RWPE2 (cell line): ENCODE measurements at places on chromosomes 3 and 15.

- DNase-seq: no peak
These were observed 21.7 kb downstream of the UPK1B start for GRCh38 chr3:119195151-119195476.

- no peak for DNase-seq
These were observed 15.0 kb downstream of the PRKAR2A start for GRCh38 chr3:48832684-48833083.

DNA sequence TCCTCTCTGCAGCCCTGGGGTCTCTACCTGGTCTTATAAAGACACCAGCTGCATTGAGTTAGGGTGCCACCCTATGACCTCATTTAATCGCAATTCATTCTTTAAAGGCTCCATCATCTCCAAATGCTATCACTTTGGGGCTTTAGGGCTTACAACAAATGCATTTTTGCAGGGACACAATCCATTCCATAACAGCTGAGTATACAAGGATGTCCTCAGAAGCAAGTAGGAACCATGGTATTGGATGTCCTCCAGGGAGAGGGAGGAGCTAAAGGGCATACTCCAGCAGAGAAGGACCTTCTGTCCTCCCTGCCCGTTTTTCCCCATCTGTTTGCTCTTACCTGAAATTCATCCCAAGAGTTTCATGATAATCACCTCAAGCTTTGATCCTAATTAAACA is 30.3 kb downstream of the UMPS start:
- DNase-seq: no peak

DNA sequence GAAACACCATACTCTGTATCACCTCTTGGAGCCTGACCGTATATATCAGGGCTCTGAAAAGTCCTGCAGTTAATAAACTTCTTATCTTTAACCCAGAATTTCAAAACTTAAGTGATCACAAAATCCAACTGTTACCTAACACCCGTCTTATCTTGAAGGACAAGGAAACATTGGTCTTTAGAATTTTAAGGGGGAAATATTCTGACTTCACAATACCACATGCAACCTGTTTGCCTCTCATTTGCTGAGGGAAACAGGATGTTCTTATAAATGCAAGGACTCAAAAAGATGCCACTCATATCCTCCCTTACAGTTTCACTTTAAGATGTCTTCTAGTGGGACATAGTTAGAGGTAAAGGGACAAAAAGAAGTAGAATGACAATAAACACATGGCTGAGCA is 67.9 kb downstream of the CRTC3 start:
- no peak for DNase-seq

DNA sequence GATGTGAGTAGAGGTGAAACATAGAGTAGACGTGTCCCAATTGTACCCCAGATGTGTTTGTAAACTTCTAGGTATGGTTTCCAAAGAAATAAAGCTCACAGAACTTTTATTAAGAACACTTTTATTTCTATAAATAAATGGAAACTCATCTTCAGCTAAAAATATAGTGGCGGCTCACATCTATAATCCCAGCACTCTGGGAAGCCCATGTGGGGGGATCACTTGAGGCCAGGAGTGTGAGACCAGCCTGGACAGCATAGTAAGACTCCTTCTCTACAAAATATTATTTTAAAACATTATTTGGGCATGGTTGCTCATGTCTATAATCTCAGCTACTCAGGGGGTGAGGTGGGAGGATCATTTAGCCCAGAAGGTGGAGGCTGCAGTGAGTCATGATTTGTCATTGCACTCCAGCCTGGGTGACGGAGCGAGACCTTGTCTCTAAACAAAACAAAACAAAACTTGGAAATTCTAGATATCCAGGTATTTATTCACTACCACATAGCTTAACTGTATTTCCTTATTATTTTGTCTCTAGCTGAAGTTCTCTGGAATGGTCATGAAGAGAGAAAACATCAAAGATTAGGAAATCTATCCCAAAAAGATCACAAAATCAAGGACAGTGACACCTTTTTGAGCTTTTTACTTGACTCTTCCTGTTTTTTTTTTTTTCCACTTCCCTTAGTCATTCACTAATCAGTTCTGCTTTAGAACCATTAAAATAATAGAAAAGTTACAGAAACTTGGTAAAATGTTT is 258.1 kb downstream of the TIGIT start:
- DNase-seq: peak; percentile 65

- DNase-seq: no peak
These were observed 619.0 kb upstream of the AGTR1 start for GRCh38 chr3:148078658-148079057.

DNA sequence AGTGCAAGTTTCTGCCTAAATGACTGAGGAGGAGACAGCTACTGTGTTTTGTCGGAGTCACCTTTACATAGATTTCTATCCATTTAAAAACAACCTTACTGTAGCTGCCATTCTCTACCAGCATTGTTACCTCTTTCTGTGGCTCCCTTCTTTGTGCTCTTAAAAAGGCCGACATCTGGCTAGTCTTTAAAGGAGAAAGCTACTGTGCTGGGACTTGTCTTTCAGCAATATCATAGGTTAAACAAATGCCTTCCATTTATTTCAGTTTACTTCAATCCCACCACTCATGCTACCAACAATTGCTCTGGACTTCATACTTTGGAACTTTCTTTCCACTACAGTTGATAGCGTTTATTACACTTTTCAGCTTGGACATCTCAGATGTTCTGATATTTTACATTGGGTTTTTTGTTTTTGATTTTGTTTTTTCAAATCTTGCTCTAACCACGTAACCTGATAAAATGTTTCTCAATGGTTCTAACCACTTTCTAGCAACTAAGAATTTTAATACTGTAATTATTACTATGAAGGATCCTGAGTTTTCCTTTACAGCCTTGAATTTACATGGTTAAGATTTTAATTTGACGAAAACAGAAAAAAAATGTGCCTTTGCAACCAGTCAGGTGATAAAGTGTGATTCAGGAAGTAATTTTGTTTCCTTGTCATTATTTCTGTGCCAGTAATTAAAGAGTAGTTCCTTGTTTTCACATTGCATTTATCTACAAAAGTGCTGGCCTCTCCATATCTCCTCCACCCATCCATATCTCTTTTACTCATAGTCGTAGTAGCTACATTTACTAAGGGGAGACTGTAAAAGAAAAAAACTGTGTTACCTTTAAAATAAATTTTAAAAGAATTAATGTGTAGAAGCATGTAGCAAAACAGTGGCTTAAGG is 1.3 kb upstream of the CBLB start:
- DNase-seq: no peak

DNA sequence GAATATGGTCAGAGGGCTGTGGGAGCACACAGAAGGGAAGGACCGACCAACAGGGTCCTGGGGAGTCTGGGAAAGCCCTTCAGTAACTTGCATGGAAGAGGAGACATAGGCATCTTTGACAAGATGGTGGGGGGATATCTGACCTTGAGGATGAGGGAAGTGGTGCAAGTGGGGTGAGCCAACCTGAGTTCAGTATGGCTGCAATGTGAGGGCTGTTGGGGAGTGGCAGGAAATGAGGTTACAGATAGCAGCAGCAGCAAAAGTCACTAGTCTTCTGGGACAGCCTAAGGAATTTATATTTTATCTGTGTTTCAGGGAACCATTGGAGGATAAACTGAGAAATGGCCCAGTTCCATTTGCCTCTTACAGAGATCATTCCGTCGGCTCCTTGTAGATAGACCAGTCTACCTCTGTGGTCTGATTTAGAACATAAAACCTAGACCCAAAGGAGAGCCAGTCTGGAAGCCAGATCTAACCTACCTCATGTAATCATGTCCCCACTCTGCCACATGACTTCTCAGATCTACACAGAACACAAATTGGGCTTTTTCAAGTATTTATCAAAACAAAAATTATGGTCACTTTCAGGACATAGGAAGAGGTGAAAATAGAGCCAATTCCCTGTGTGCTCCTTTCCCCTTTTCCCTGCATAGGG is 75.6 kb downstream of the ST6GAL1 start:
- no peak for DNase-seq

DNA sequence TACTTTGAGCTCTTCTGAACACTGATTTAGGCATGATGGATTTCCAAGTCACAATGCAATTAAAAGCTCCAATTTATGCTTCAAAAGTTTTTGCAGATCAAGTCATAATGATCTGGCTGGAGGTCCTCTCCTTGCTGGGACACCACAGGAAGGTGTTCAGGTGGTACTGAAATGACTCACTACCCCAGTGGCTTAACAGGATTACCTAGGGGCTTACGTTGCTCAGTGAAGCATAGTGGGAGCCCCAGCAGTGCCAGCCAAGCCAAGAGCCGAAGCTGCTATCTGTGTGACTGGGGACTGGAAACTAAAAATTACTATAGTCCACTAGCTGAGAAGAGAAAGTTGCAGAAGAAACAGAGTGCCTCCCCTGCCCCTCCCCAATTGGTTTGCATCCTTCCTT is 110.1 kb upstream of the LPP start:
- no peak for DNase-seq

- DNase-seq: no peak
These were observed 260.7 kb downstream of the THSD4 start for GRCh38 chr15:71375934-71376333.

- DNase-seq: no peak
These were observed 37.1 kb downstream of the MAP4 start for GRCh38 chr3:47979070-47979469.

DNA sequence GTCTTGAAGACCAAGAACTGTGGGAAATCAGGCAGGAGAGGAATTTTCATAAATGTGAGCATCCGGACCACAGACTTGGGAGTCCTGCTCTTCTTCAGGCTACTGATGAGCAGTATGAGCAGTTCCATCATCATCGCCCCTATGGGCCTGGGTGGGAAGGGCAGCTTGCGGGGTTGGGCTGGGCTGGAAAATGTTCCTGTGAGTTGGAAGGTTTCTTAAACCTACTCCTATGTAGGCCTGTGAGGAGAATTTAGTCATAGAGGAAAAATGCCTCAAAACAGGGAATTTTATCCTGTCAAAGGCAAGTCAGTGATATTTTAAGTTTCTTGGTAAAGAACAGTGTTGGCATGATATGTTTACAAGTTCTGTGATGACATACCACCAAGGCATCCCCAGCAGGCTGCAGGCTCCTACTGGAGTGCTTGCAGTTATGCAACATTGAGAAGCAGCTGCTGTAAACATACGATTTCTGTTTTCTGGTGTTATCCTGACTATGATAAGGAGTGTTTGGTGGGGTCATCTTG is 10.3 kb downstream of the MASP1 start:
- no peak for DNase-seq

GRCh38 chr3:10526366-10526765 is 21.0 kb upstream of the ATP2B2 start:
- no peak for DNase-seq

DNA sequence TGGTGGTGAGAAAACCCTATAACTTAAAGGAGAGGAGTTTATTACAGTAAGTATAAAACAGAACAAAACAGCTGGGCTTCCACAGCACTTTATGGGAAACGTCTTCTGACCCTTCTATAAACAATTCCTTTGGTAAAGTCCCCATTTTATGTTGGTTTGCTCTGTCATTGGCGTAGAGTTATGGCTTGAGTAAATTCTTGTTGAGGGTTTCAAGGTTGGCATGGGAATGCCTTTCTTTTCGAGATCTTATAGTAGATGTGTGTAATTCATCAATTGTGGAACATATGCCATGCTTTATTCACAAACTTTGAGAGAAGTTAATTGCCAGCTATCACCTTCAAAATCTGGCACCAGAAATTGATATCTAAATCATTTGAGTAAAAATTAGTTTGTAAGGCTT is 11.6 kb upstream of the CHL1 start:
- DNase-seq: no peak

GRCh38 chr3:46085421-46086082 is 58.3 kb upstream of the XCR1 start:
- no peak for DNase-seq

DNA sequence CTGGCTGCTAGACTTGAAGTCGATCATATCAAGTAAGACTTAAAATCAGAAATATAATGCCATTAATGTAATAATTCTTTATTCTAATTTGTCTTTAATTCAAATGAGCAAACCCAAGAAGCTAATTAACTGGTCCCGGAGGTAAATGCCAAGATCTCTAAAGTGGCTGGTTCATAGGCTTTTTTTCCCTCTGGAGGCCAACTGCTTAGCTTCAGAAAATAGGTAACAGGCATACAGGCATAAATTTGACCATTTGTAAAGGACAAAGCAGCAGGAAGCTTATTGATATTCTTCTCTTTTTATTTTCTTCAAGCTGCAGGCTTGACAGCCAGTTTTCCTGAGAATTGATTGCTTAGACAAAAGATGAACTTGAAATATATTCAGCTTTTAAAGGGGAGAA is 158.6 kb upstream of the RAP2B start:
- DNase-seq: no peak

DNA sequence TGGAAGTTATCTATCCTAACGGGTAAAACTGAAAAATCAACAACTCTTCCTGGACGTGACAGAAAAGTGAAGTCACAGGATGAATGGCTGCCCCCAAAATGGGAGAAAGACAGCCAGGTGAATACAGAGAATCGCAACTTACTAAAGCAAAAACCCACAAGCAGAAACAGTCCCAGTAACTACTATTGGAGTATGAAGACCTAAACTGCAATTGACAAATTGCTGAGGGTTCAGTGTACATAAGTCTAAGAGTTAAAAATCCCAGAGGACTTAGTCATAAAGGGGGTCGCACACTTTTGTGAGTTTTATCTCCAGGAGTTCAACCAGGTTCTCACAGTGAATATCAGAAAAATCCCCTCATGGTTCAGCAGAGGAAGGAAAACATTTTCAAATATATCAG is 56.8 kb upstream of the IMPG2 start:
- no peak for DNase-seq

DNA sequence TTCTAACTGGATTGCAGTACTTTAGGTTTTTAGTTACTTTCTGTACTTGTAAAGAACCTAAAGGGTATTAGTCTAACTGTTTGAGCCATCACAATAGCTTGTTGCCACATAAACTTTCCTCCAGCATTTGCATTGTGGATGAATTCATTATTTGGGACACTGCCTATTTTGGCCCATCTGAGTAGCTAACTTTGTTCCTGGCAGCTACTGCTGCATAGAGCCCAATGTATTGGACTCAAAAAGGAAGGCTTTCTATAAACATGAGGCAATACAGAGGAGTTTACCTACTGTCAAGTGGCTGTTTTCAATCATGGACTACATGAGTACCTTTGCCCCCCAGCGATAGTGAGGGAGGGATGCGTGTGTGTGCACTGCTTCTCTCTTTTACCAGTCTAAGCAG is 1.9 kb downstream of the ROBO2 start:
- DNase-seq: no peak

- no peak for DNase-seq
These were observed 27.0 kb upstream of the RNF7 start for GRCh38 chr3:141710888-141711616.
